Stimulated activated CD4-positive, alpha-beta T cell treated with anti-CD3 and anti-CD28 coated beads, Interleukin-12 subunit alpha, Interleukin-12 subunit beta, amount 100 ng/mL, for 48 hours (primary cell): ENCODE measurements at places on chromosomes 5 and 9.

DNA sequence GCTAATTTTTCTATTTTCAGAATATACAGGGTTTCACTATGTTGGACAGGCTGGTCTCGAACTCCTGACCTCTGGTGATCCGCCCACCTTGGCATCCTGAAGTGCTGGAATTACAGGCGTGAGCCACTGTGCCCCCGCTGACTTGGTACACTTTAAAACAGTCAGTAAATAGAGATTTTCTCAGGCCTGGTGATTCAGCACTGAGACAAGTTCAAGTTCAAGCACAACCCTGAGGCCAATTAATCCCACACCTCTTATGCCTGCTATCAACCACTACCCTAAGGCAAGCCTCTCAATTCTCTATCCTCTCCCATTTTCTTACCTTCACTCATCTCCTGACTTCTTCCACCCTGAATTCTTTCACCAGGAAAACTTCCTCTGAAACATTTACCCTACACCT lies 18.9 kb downstream of the MUSK start:
- DNase-seq: no peak

GRCh38 chr9:27888661-27889295 lies 315.5 kb upstream of the C9orf72 start:
- peak; percentile 46 for DNase-seq

- DNase-seq: no peak
Measured at GRCh38 chr5:35203403-35203802, 26.9 kb downstream of the PRLR start.

DNA sequence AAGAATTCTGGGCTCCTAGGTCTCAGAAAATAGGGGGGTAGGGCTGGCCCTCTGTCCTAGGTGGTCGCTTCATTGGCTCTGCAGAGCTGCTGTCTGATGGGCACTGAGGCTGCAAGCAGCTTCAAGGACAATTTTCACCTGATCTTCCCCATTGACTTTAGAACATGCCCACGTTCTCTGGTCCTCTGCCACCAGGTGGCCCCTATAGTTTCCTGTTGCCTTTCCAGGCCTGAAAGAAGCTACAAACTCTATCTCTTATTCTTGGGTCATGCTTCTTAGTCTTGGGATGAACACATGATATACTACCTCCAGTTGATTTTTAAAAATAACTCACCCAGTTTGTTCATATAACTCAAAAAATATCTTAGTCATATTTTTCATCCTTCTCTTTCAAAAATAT lies 26.3 kb downstream of the SPZ1 start:
- DNase-seq: peak; percentile 3

GRCh38 chr9:92003308-92004044 lies 53.4 kb upstream of the ROR2 start:
- DNase-seq: no peak

DNA sequence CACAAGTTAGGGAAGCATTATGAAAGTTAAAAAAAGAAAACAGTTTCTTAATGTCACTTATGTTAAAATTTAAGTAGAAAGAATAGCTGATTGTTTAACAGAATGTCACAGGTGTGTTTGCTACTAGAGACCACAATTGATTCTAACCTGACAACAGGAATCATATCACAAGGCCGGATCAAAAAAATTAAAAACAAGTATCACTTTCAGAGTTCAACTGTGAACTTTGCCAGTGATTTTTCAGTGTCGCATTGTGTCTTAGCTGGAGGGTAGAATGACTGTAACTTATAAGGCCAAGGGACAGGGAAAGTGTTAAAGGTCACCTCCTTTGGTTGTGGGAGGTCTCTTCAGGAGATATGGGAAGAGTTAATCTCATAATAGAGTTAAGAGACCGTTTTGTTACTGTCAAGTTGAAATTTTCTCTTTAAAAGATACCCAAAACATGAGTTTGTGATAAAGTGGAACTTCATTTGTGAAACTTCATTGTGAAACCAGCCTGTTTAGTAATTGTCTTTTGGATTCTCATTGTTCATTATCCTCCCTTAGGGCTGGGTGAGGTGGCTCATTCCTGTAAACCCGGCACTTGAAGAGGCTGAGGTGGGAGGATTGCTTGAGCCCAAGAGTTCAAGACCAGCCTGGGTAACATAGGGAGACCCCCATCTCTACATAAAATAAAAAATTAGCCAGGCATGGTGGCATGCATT lies 40.9 kb downstream of the CPEB4 start:
- no peak for DNase-seq

DNA sequence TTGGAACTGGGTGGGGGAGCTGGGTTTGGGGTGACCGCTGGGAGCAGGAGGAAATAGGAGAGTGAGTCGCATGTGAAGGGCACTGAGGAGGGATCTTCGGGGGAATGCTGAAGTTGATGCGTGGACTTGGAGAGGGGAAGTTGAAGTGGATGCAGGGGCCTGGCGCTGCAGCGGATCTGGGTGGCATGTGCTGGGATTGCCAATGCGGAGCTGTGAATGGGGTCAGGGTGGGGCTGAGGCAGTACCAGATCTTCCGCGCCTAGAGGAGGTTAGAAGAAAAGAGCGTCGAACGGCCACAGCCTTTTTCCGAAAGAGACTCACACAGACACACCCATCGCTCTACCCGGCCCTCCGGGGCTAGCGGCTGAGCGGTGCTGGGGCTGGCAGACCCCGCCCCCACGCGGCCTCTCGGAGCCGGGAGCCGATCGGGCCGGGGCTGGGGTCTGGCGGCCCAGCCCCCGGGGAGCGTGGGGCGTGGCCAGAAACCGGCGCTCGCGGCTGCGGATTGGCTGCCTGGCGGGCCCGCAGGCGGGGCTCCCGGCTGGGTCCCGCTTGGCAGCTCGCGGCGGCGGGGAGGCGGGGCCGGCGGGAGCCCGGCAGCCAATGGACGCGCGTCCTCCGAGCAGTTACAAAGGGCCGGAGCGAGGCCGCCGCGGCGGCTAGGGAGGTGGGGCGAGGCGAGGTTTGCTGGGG lies at the start of gene TGFBR1:
TGFBR1 (plus strand) TSS at position 655 of the 693 bp plus-strand sequence. CDS start 93 bp downstream, outside the sequence.
- peak; percentile 90 for DNase-seq

GRCh38 chr9:14030375-14031059 lies 283.4 kb downstream of the NFIB start:
- DNase-seq: no peak
